ENCODE measurements at places on chromosomes 6 and 20. TPM values are rescaled to one million over a fixed set of nuclear protein-coding genes. Genes with fewer than 3 reads are reported as not detected.

DNA sequence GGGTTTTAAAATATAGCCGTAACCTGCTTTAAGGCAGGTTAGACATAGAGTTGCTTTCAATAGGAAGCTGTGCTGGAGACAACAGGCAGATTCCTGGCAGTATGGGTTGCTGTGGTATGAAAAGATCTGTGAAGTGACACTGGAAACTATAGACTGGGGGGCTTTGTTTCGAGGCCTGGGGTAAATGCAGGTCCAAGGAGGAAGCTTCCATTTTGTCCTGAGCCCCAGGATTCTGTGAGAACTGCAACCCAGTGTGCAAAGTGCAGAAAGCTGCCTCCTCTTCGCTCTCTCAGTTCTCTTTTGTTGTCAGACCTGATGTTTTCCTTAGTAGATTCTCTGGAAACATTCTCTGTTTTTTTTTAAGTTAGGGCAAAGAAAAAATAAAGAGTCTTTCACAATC lies 86.9 kb downstream of the LYRM4 start:
- no peak overlapping the region for H3K27ac ChIP-seq
- H3K27me3 ChIP-seq, result no peaks in the 10 kb centered on the region
- DNase-seq, result no peak

Gene PRDM13
- total RNA-seq, result not detected

DNA sequence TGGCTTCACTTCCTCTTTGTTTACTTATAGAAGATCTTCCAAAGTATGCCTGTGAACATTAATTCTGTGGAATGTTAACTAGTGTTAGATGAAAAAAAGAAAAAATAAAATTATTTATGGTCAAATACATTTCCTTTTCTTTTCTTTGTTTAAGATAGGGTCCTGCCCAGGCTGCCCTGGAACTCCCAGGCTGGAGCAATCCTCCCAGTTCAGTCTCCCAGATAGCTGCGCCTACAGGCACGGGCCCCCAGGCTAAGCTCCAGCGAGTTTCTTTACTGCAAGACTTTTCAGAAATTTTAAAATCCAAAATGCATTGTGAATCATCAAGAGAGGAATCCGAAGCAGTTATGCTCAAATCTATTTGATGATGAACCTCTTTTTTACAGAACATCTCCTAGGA lies 39.3 kb upstream of the IL20RA start:
- no peak overlapping the region for H3K27ac ChIP-seq
- H3K4me3 ChIP-seq, result no peak overlapping the region
- H3K36me3 ChIP-seq, result no peaks in the 10 kb centered on the region
- no peaks in the 10 kb centered on the region for H3K4me1 ChIP-seq
- peaks cover 7% of the 10 kb centered on the region for H3K27me3 ChIP-seq

Gene NCOA6
- total RNA-seq, result 3.6 TPM

GRCh38 chr6:140537834-140538705 lies 1163.6 kb upstream of the CITED2 start:
- H3K4me1 ChIP-seq, result peaks cover 4% of the 10 kb centered on the region
- no peaks in the 10 kb centered on the region for H3K36me3 ChIP-seq
- H3K27ac ChIP-seq, result peak overlapping the region; percentile 98
- DNase-seq, result peak; percentile 98
- H3K4me3 ChIP-seq, result no peak overlapping the region
- no peaks in the 10 kb centered on the region for H3K27me3 ChIP-seq

DNA sequence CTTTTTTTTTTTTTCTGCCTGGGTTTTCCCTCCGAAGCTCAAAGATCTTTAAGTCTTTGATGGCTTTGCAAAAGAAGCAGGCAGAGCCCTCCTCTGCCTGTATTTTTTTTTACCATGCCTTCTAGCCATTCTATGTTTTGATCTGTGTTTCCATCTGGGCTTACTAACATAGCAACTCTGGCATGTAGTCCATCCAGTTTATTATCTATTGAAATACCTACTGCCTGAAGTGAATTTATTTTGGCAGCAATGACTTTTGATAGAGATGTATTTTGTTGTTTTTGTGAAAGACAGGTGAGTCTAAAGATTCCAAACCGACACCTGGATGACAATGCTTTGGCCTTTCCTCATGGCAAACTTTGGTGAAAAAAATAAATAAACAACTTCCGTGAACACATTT lies 1157.7 kb upstream of the MAP3K7 start:
- DNase-seq, result no peak
- H3K36me3 ChIP-seq, result no peaks in the 10 kb centered on the region
- H3K4me1 ChIP-seq, result no peaks in the 10 kb centered on the region

- no peak for DNase-seq
- H3K36me3 ChIP-seq, result no peaks in the 10 kb centered on the region
- no peak overlapping the region for H3K27ac ChIP-seq
- H3K27me3 ChIP-seq, result peaks cover 8% of the 10 kb centered on the region
- H3K4me3 ChIP-seq, result peak overlapping the region; percentile 31
Measured at GRCh38 chr6:27514906-27515495, 42.1 kb upstream of the ZNF184 start.

Gene GJE1
- not detected for total RNA-seq

All from IMR-90 (cell line).